ENCODE measurements at places on chromosomes 7 and 10.

DNA sequence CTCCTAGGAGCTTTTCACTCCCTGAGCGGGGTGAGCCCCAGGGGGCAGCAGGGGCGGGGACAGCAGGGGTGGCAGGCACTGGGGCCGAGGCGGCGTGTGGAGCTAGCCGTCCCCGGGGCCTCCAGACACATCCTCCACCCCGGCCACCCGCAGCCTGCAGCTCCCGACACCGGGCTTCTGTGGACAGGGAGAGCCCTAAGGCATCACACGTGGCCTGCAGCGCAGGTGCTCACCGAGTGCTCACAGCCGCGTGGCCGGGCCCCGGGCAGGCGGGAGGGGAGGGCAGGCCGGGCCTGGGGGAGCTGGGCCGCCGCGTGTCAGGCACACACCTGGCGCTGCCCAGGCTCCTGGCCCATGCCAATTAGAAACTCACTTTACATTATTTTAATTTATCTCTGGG is 51.4 kb downstream of the MICALL2 start:
- DNase-seq, result peak; percentile 10

GRCh38 chr7:139623518-139623917 is 100.0 kb downstream of the CLEC2L start:
- no peak for DNase-seq

- DNase-seq, result no peak
These were observed 32.7 kb downstream of the DOCK4 start for GRCh38 chr7:112173568-112173905.

GRCh38 chr10:93701866-93702209 is 554 bp downstream of the FRA10AC1 start:
- DNase-seq, result peak; percentile 30

- DNase-seq, result peak; percentile 97
These were observed 509.0 kb upstream of the ZMIZ1 start for GRCh38 chr10:78559661-78560340.

DNA sequence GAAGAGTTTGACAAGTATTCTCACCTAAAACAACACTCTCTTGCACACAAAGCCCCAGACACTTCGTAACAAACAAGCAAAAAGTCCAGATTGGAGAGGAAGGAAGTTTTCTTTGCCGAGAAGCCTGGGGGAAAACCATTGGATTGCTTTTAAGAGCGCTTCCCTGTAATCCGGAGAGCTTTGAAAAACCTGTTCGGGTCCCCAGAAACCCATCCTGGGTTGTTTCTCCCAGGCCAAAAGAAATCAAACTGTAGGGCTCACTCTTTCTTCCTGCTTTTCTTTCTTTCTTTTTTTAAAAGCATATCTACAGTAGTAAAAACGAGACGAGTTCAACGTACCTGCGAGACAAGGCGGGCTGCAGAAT is 655 bp downstream of the SP8 start:
- DNase-seq, result no peak

- no peak for DNase-seq
These were observed 98.0 kb upstream of the ZNF722 start for GRCh38 chr7:63900394-63901203.

DNA sequence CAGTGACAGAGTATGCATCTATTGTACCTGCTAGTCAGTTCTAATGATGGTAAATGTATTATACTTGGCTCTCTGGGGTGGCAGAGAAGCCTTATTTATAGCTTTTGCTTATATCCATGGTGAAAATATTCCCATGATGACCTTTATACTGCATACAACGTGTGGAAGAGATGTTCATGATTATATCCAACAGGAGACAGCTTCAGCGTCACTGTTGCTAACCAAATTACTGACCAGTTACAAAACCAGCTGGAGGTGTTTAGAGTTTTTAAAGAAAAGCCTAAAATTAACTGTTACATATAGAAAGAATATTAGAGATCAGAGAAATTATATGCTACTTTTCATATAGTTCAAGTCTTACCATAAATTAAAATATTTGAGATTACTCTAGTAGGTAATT is 280.8 kb downstream of the ETV1 start:
- no peak for DNase-seq

DNA sequence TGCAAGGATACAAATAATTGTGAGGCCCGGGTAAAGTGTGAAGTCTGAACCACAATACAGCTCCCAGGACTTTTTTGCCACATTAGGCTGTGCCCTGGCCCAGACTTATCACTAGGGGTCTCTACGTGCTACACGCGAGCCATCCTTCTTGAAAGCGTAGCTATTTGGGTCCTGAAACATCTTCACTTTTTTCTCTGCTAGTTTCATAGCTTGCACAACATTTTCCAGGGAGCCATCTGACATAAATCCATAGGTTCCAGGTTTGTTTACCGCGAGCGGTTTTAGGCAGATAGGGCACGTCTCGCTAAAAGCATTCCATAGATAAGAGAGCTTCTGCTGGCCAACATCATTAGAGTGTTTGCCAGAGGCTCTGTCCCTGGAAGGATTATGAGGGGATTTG is 226.5 kb downstream of the RPS24 start:
- no peak for DNase-seq

DNA sequence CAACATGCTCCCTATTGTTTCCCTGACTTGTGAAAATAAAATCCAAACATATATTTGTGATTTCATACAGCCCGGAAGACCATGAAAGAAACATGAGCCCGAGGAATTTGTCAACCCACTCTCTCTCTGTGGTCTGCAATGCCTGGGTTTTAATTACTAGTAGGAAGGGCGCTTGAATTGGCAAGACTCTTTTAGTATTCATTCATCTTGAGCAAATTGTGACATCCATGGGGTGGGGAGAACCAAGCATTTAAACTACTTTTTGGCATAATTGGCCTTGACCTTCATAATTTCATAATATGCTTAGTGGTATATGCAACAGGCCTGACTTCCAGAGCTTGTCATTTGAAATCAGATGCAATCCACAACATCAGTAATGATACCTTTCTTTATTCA is 142.4 kb upstream of the BMPER start:
- no peak for DNase-seq
